Dorsolateral prefrontal cortex (tissue), 122 donors: ENCODE measurements at places on chromosomes 16 and 17. TPM values are rescaled to one million over a fixed set of nuclear protein-coding genes. Genes with fewer than 3 reads are reported as not detected.

DNA sequence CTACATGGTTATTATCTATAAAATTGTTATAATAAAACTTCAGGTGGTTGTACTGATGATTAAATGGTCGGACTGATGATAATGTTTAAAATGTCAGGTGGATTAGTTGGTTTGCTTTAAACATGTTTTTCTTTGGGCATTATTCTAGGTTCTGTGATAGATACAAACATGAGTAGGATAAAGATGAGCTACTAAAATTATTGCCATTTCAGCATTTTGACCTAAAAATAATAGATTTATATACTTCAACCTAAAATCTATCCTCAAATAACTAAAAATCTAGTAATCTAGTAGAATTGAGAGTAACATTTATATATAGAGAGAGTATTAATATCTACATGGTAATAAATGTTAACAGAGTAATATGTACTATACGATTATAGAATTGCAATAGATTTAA, 241.7 kb upstream of the CDH8 start:
- no peak for DNase-seq

- DNase-seq = peak; percentile 6
Measured at GRCh38 chr16:85401370-85401916, 211.7 kb upstream of the GSE1 start.

Gene CALB2
- 11.9 TPM for total RNA-seq

DNA sequence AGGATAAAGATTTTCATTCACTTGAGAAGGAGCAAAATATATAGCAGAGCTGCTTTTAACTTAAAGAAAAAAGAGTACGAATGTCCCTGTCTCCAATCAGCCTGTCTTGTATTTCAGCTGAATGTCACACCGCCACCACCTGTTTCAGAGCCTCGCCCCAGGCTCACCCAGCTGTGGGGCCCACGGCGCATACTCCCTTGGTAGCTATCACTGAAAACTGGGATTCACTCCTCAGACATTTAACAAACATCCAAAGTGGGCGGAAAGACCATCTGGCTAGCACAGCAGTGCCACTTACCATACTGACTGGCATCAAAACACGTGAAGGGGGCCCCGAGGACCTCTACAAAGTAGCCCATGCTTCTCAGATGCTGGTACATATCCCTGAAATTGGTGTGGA, 25.4 kb upstream of the SLC38A8 start:
- no peak for DNase-seq

Gene TBC1D3C
- total RNA-seq = not detected
